Body of pancreas (tissue), 4 donors: ENCODE measurements at places on chromosomes 16 and 17. TPM values are rescaled to one million over a fixed set of nuclear protein-coding genes. Genes with fewer than 3 reads are reported as not detected.

Gene CACNG3
- not detected for total RNA-seq

Gene NPIPB13
- total RNA-seq = 0.33 TPM

Gene MRPS7
- total RNA-seq = 13.7 TPM

Gene PTX4
- total RNA-seq = not detected

Gene ITPRIPL2
- 22.7 TPM for total RNA-seq

Gene AOC2
- 1.0 TPM for total RNA-seq

Gene TNP2
- total RNA-seq = not detected

Gene KCNAB3
- total RNA-seq = 1.3 TPM

Gene TERB1
- not detected for total RNA-seq

Gene ZPBP2
- not detected for total RNA-seq

Gene TNFRSF12A
- 132 TPM for total RNA-seq

Gene GPR139
- not detected for total RNA-seq

Gene CCL23
- total RNA-seq = 2.6 TPM

Gene HEATR9
- total RNA-seq = not detected

Gene TSEN54
- total RNA-seq = 63.8 TPM

Gene KRTAP16-1
- not detected for total RNA-seq
